ENCODE measurements at places on chromosomes 12 and 14.

GRCh38 chr12:26281320-26281719 is 85.9 kb downstream of the SSPN start:
- DNase-seq = no peak

- DNase-seq = no peak
These were observed 5.4 kb upstream of the LRIG3 start for GRCh38 chr12:58925751-58926150.

GRCh38 chr12:63440048-63440447 is 228.2 kb downstream of the DPY19L2 start:
- no peak for DNase-seq

DNA sequence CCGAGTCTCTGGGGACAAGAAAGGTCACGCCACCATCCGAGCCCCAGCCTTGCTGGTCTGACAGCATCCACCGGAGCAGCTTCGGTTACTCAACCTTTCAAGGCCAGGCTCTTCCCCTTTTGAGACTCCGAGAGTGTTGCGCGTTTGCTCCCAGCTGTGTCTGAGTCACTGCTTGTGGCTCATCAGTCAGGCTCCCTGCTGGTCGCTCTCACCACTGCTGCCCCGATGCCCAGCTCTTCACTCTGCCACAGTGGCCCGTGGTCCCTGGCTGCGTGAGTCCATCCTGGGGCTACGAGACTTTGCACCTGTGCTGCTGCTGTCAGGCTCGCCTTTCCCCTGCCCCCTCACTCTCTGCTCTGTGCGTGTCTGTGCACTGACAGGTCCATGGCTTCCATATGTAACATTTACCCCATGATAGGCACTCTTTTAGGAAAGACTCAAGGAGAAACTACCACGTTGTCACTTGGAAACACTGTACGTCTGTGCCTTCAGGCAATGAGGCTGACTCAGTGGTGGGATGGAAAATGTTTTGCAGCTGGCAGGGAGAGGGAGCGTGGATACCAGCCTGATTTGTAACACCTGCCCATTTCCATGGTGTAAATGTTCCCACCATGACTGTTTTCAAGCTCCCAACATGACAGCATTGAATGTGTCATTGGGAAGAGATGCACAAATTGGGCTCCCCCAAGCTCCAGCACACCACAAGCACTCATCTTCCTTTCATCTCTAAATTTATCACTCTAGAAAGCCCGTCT is 350.7 kb downstream of the TMEM132D start:
- DNase-seq = no peak

GRCh38 chr12:69905801-69906200 is 80.8 kb downstream of the MYRFL start:
- DNase-seq = no peak

DNA sequence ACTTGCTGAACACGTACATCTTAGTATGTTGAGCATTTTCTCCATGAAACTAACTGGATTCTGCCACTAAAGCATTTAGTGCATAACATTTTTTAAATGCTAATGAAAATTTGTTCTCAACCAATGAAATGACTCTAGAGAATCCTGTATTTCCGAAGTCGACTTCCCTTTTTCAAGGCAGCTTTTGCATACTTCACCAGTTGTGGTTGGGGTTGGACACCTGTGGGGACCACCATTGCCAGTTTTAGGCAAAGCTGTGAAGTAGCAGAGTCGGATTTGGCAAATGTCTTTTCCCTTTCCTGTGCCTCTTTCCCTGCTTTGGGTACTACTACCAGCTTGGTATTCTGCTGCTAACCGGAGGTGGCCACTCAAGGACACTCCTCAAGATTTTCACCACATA is 349.2 kb downstream of the BCAT1 start:
- DNase-seq = no peak

GRCh38 chr12:100293017-100293416 is 26.0 kb downstream of the SCYL2 start:
- no peak for DNase-seq

DNA sequence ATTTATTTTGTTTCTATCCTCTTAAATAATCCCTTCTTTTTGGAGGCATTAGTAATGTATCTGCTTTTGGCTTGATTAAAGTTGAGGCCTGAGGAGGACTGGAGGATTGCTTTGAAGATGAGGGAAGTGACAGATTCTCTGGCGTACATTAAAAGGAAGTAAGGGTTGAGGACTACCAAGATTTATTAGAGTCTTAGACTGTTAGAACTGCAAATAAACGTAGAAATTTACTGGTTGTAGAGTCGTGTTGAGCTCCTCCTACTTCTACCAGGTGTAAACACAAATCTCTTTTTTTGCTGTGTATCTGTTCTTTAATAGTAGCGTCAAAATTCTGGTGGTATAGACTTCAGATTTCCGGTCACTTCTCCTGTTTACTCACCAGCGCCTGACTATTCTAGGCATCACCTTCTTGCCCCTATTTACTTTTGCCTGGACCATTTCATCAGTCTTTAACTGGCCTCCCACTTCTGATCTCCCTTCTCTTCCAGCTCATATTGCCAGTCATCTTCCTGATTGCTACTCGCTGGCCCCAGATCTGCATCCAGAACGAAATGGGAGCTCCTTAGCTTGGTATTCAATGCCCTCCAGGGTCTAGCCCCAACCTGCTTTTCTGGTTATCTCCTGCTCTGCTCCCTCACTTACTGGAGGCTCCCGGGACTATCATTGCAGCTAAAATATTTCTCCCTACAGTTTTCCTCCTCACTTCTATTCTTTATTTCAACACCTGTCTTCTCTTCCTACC is 8.4 kb upstream of the EID3 start:
- no peak for DNase-seq

DNA sequence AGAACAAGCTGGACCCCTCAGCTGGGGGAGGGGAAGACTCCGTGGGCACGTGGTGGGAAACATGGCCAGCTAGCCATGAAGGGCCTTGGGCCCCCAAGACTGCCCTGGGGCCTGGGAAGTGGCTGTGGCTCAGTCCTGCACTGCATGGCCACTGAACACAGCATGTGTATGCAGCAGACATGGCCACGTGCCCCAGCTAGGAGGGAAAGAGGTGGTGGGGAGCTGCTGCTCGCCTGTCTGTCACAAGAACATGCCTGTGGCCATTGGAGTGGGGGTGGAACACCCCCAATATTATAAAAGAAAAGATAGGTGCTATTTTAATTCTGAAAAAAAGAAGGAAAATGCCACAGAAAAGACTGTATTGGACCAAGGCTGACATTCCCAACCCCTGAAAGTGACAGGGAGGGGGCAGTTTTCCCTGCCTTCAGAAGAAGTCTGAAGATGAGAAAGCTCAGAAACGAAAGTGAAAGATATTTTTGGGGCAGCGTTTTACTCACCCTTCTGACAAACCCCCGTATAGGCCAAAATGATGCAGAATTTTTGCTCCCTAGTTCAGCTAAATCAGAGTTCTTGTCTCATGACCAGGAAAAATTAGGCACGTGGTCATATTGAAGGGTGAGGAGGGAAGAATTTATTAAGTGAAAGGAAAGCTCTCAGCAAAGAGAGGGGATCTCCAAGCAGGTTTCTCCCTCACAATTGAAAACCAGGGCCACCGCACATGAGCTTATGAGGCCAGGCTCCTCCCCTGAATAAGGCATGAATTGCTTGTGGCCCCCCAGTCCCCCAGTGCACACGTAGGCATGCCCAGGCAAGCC is 35.2 kb upstream of the PCNX1 start:
- no peak for DNase-seq

GRCh38 chr12:31482816-31483215 is 108.1 kb downstream of the DENND5B start:
- no peak for DNase-seq

DNA sequence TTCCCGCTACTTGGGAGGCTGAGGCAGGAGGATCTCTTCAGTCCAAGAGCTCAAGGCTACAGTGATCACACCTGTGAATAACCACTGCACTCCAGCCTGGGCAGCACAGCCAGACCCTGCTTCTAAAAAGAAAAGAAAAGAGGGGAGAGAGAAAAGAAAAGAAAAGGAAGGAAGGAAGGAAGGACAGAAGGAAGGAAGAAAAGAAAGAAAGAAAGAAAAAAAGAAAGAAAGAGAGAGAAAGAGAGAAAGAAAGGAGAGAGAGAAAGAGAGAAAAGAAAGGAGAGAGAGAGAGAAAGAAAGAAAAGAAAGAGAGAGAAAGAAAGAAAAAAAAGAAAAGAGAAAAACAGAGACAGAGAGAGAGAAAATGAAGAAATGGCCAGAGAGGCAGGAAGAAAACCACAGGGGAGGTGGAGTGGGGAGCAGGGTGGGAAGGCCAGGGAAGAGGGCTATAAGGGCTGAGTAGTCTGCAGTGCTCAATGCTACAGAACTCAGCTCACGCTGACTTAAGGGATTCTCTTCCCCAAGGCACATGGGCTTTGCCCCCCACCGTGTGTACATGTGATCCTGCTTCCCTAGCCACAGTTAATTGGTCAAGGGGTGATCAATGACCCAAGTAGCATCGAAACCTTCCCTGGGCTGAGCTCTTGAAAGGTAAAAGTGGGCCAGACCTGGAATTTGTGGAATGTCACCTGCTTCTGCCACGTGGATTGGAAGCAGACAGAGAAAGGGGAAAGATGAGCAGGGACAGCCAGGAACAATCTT is 90.4 kb upstream of the TMCC3 start:
- DNase-seq = no peak

- DNase-seq = no peak
These were observed 394.7 kb upstream of the NOVA1 start for GRCh38 chr14:26992403-26993115.

DNA sequence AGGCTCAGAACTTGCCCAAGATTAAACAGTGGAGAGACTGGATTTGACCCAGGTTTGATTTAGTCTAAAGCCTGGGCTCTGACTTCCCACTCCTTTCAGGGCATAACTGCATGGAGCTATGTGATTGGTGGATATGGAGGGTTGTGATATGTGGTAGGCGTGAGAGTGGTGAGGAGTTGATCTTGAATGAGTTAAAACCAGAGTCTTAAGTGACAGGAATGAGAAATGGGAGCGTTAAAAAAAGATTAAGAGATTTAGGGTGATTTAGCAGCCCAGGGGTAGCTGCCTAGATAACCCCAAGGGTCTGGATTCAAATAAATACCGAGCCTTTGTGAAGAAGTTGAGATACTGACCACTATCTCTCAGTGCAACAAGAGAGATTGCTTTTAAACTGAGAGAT is 8.4 kb downstream of the SYNDIG1L start:
- no peak for DNase-seq

- no peak for DNase-seq
These were observed 1226.0 kb upstream of the SEL1L start for GRCh38 chr14:82759656-82760055.

DNA sequence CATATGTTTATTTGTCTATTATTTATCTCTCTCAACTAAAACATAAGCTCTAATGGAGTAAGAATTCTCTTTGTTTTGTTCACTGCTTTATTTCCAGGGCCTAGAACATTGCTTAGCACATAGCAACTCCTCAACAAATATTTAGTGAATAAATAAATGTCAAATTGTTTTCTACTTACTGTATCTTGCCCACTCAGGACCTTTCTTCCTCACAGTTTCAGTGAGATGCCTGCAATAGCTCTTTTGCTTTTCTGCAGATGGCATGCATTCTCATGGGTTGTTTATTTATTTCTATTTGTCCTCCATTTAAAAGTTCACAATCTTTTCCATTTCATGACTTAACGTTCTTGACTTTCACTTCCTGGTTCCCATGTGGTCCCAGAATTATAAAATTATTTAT is 94.9 kb upstream of the TTC7B start:
- DNase-seq = no peak

GRCh38 chr12:52055731-52056711 is 4.8 kb downstream of the NR4A1 start:
- no peak for DNase-seq

GRCh38 chr12:15977999-15978951 is 67.1 kb downstream of the DERA start:
- DNase-seq = no peak

GRCh38 chr14:52882824-52883223 is 68.0 kb downstream of the FERMT2 start:
- no peak for DNase-seq

DNA sequence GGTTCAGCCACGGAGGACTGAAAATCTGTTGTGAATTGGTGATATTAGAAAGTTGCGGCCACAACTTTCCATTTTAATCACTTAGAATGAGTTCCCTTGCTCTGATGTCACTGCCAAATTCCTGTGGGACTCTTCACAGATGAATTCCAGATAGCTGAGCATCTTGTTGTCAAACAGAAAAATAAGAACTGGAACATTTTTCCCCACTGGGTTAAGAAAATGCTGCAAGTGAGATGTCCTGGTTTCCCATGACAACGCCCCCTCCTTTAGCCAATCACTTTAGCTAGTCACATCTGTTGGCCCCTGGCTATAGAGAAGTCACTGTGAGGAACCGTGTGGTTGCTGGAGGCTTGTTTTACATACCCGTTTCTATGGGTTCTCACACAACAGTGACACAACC is 135.9 kb downstream of the KTN1 start:
- no peak for DNase-seq

DNA sequence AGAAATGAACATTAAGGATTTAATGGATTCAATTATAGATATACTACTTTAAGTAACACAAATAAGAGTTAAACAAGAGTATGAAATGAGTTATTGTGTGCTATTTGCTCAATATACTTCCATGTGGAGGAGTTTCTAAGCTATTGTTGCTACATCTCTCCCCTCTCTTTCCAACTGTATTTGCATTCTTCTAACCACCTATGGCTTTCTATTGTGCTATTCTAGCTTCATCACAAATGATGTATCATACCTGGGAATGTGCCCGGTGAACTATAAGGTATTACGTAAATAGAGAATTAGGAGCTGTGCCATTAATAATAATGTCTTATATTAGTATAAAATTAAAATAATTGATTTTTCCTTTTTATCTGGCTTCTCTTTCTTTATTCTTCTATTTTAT is 87.1 kb upstream of the PLEKHG7 start:
- no peak for DNase-seq

DNA sequence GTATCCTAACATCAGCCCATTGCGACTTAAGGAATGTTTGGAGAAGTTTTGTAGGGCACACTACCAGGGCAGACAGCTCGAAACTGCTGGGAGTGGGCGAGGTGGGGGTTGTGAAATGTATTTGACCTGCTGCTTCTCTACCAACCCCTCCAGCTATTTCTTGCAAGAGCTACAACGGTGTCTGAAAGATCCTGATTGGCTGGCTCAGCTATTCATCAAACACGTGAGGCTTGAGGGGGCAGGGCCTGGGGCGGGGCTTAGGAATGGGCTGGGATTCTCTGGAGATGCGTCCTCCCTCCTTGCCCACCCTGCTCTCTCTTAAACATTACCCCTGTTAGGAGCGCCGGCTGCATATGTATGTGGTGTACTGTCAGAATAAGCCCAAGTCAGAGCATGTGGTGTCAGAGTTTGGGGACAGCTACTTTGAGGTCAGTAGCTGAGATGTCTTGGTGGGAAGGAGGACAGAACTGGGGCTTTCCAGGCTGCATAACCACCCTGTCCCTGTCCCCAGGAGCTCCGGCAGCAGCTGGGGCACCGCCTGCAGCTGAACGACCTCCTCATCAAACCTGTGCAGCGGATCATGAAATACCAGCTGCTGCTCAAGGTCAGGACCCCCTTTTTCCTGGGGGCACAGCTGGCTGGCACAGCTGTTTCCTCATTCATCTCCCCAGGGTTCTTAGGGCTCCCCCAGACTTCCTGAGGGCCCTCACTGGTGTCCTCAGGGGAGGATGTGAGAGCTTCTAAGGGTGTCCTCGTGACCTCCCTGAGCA is 3.1 kb downstream of the ARHGEF25 start:
- DNase-seq = peak; percentile 71

GRCh38 chr12:14854586-14855183 is 11.4 kb upstream of the ART4 start:
- peak; percentile 11 for DNase-seq
